ENCODE measurements at places on chromosomes 16 and 17.

DNA sequence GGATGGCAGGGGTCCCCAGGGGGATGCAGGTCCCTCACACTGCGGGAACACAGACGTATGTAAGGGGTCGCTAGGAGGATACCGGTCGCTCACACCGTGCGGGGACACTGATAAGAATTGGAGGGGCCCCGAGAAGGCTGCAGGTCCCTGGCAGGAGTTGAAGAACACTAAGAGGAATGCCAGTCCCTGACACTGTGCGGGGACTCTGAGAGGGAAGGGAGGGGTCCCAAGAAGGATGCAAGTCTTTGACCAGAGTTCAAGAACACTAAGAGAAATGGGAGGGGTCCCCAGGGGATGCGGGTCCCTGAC, 510 bp downstream of the ERCC4 start:
- no peak for DNase-seq

DNA sequence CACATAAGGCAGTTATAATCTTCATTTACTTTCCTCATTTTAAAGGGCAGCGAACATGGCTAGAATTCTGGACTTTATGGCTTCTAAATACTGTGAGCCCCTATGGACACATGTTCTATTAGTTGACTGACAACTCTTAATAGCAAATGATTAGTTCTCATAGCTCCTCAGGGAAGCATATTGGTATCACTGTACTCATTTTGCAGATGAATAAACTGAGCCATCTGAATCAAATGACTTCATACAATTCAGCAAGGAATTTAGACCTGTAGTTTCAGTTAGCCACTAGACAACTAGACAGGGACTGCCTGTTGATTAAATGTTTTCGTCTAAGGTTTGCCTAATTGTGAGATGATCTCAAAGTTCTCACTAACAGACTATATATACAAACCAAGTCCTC, 9.7 kb downstream of the TOB1 start:
- DNase-seq = no peak

GRCh38 chr16:30054959-30055553, 10.5 kb upstream of the ALDOA start:
- no peak for DNase-seq

- DNase-seq = peak; percentile 56
These were observed 11.0 kb downstream of the CHMP6 start for GRCh38 chr17:81002409-81003361.

DNA sequence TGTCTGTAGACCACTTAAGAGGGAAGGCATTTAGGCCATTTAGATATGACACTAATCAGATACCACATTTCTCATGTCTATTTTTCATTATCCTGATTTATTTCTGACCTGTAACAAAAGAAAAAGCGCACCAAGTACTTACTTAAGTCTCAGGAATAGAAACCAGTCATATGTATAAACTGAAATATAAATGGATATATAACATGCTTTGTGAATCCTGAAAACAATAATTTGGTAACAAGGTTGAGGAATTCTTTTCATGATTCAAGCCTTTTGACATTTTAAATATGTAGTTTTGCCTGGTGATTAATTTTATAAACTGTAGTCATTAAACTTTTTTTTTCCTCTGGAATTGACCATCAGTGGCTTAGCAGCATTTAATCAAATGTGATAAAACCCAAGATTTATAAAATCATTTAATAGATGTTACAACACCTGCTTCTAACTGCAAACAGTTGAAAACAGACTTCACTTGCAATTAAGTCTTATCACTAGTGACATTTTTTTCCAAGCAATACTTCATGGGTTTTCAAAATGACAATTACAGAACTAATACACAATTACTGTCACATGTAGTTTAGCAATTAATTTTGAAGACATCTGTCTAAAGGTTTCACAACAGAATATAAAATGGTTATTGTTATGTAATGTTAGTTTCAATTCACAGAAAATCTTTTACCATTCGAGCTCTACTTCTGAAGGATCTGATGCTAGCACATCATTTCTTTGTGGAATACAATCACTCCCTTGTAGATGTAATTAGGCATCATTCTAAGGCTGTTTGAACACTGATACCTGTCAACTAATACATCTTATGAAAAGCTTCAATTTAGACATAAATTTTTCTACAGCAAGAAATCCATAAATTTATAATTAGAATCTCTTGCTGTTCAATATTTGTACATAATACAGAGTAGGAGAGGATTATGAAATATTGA, 110.3 kb downstream of the TOX3 start:
- DNase-seq = no peak

GRCh38 chr16:29312835-29313558, 93.5 kb downstream of the NPIPB11 start:
- no peak for DNase-seq

DNA sequence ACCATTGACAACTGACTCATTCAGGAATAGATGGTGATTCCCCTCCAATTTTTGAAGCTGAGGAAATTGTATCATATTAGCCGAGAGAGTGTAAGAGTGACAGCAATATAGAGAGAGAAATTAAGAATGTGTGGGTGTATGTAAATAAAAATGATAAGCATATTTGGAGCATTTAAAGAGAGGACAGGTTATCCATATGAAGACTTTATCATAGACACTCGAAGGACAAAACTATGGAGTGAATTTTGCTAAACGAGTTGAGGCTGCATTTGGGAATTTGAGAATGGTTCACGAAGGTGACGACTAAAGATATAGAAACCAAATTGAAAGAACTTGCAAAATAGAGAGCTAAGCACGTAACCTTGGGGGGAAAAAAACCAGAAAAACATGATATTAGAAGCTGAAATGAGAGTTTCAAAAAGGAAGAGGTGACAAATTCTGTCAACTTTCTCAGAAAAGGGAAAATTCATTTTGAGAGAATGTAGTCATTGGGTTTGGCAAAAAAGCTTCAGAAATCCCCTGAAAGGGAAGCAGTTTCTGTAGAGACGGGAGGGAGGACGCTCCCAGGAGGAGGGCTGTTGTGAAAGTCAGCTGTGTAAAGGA, 129.7 kb downstream of the KCNJ2 start:
- no peak for DNase-seq

DNA sequence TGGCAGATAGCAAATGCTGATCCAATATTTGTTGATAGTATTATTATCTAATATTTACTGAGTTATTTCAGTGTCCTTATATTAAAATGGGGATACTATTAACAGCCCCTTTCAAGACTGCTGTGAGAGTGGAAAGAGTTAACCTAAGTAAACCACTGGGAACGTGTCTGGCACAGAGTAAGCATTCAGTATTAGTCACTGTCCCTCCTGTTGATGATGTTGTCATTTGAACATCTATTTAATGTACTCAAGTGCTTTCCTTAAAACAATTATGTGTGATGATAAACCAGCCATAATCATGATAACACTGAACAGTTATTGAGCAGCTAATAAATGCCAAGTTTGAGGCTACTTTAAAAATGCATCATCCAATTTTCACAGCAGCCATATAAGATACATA, 135.7 kb upstream of the XYLT1 start:
- no peak for DNase-seq

Data from fibroblast of gingiva (primary cell).